ENCODE measurements at places on chromosomes 6 and 20.

DNA sequence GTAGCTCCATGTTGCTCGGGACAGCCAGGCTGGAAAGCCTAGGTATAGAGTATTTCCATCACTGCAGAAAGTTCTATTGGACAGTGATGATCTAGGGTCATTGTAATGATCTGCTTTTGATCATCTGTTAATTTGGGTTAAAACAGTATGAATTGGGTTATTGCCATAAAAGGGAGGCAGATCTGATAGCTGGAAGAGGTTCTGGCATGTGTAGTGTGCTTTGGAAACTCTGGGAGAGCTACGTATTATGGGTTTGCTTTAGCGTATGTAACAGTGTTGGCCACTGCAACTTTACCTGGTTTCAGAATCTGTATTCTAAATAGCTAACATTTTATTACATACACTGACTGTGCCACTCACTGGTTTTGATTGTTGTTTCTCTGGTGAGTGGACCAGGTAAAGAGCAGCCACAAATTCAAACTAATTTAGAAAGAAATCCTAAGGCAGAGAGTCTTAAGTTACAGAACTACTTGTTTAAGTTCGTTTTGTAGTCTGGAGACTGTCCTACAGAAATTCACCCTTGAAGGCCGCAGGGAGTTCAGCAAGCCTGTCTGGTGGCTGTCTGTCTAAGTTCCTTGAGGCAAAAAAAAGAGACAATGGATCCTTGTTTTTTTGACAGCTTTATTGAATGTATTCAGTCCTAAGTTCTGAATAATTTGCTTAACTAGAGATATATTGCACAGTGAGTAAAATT is 300.3 kb downstream of the PRL start:
- DNase-seq: no peak

- no peak for DNase-seq
These were observed 3.0 kb upstream of the GCM1 start for GRCh38 chr6:53151676-53152075.

- no peak for DNase-seq
These were observed 133.9 kb downstream of the MYLK4 start for GRCh38 chr6:2616811-2617210.

GRCh38 chr20:36818185-36818584 is 44.6 kb upstream of the DSN1 start:
- DNase-seq: no peak

DNA sequence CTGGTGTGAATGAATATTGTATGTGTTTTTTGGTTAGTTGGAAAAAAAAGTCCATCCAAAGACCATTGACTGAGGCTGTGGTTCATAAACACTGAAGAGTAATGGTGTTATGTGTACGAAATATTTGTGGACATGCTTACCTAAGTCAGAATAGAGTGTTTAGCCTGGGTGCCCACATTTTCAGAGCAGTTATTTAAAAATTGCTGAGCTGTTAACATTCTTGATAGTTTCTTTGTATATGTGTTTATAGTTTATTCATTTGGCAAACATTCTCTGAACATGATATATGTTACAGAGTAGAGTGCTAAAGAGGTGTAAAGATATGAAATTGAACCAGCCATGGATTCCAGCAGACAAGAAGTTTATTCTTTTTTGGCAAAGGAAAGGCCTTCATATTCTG is 20.6 kb downstream of the CDKAL1 start:
- DNase-seq: no peak

DNA sequence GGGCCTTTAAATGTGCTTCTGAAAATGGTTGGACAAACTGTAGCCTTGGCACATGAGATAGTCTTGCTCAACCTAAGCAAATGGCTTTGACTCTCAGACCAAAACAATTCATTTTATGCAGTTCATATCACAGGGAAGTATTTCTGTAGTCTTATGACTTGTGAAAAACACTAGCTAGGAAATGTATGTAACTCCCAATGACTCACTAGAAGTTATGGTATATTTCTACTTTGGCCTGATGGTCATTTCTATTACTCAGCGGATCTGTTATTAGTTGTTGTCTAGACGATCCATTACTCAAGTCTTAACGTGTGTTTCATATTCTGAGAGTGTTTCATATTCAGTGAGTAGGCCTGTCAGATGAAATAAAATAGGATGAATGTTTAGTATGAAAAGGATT is 1333.5 kb downstream of the KHDRBS2 start:
- no peak for DNase-seq

DNA sequence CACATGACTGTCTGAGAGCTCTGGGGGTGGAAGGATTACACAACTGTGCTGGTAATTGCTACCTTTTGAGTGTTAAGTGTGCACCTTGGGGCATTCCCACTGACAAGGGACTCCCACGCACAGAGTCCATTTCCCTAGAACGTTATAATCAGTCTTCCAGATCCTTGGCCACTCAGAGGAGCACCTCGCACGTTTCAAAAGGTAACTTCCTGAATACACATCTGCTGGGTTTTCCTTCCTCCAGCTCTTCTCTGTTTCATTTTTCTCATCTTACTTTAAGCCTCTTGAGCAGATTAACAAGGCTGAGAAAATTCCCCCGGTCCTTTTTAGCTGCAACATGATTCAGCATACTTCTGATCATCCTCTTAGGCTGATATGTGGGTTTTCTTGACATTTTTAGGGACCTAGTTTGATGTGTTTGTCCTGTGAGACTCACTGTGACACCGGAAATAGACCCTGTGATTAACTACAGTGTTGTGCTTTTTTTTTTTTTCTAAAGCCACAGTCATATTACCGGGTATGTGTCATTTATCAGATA is 98.4 kb upstream of the DUSP22 start:
- DNase-seq: no peak

GRCh38 chr6:126524811-126525326 is 185.0 kb downstream of the CENPW start:
- DNase-seq: no peak

DNA sequence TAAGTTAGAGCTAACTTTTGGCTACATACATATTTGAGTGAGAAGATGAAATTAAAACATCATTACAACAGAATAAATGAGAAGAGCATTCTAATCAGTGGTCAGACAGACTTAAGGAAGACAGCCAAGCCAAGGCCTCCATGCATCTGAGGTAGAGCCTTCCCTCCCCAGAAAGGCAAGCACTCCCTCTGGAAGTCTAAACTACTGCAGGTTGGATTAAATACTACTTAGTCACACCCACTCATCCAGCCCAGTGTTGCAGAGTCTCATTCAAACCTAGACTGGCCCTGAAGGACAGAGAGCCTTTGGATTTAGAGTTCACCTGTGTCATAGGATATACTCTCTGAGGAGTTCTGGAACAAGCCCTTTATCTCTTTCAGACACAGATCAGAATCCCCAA is 29.2 kb downstream of the TMX4 start:
- no peak for DNase-seq

- no peak for DNase-seq
These were observed 75.3 kb downstream of the SOBP start for GRCh38 chr6:107565165-107565723.

- DNase-seq: peak; percentile 42
These were observed 32.4 kb downstream of the PHACTR1 start for GRCh38 chr6:12748815-12749521.

DNA sequence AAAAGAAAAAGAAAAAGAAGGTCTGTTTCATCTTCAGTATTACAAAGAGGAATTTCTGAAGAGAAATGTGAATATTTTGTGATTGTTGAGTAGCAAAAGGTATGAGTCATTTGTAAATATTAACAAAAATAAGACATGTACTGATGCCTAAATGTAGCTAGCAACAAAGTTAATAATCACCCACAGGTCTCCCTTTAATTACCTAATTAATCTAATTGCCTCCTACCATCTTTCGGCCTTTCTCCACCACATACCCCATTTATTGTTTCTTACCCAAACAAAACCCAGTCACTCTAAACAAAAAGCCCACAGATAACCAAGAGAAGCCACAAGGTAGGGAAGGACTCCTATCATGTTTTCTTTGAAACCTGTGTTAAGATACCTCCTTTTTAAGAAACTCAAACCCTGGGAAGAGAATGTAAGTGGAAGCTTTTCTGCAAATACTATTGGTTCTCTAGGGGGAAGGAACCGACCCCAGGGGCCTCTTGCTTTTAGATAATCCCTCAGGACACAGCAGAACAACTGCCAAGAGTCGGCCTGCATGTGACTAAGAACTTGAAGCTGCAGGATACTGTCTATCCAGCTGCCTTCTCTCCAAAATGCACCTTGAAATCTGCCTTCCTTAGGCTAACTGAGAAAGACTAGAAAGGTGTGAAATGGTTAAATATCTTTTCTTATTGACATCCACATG is 16.1 kb upstream of the STK38 start:
- DNase-seq: no peak

DNA sequence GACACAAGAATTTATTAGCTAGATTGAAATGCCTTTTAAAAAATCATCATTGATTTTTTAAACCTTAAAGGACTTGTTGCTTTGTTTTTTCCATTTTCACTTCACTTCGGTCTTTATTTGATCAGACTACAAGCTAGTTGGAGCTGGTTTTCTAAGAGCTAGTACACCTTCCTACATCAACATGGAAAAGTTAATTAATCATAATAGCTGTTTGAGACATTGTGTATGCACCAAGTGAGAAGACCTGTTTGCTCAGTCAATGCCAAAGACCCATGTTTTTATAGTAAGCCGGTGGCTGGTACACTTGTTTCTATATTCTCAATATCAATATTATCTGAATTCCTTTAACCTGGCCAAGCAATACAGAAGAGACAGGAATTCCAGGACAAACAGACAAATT is 310.2 kb upstream of the SGK1 start:
- no peak for DNase-seq

DNA sequence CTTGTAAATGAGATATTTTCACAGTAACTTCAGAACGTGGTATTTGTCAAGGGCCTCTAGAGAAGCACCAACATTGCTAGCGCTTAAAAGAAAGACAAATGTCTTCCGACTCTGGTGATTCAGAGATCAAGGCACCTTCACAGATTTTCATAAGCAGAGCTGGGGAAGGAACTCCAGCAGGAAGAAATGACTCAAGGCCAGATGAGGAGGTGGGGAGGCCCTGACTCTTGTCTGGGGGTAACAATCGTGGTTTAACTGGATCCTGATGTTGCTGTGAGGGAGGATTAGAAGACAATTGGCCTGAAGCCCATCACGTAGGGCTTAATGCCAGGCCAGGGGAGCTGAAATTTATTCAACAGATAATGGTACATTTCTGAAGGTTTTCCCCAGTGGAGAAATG is 122.9 kb upstream of the QKI start:
- no peak for DNase-seq

- DNase-seq: no peak
These were observed 61.9 kb upstream of the AKIRIN2 start for GRCh38 chr6:87763901-87764300.

DNA sequence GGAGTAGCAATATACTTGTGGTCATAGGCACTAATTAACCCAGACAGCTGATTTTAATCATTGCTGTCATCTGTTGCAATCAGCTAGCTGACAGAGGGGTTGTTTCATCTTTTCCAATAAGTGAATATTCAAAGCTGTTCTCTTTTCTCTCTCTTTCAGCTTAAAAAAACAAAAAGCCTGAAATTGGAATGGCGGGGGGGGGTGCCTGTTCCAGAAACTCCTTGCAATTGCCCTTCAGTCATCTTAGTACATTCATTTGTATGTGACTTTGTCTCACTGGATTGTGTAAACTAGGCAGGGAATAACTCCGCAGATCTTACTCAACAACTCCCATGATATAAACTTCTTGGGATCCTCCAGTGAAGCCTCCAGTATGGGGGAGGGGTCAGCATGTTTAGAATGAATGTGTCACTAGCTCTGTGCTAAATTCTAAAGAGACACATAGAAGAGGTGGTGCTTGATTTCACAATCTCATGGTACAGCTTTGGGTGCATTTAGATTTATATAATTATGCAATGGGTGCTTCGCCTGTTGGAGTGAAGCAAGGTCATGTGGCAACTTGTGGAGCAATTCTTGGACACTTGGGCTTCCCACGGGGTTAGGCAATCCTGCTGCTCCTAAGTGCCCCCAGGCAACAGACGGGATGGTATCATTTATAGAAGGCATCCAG is 40.1 kb downstream of the SLC24A3 start:
- no peak for DNase-seq

DNA sequence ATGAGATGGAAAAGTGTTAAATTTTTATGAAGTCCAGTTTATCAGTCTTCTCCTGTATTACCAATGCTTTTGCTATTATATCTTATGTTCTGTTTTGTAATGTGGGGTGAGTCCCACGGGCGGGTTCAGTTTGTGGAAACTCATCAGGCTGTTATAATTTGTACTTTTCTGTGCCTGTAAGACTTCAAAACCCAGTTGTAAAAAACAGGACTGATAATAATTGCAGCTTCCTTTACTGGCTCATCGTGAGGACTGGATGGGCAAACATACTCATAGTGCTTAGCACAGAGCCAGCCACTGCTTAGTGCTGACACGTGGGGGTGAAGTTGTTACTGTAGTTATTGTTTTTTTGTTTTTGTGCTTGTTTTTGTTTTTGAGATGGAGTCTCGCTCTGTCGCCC is 45.6 kb downstream of the TGM2 start:
- no peak for DNase-seq

GRCh38 chr6:20433929-20434328 is 32.2 kb downstream of the E2F3 start:
- no peak for DNase-seq

GRCh38 chr6:10583509-10583901 is 62.4 kb downstream of the GCNT2 start:
- no peak for DNase-seq

DNA sequence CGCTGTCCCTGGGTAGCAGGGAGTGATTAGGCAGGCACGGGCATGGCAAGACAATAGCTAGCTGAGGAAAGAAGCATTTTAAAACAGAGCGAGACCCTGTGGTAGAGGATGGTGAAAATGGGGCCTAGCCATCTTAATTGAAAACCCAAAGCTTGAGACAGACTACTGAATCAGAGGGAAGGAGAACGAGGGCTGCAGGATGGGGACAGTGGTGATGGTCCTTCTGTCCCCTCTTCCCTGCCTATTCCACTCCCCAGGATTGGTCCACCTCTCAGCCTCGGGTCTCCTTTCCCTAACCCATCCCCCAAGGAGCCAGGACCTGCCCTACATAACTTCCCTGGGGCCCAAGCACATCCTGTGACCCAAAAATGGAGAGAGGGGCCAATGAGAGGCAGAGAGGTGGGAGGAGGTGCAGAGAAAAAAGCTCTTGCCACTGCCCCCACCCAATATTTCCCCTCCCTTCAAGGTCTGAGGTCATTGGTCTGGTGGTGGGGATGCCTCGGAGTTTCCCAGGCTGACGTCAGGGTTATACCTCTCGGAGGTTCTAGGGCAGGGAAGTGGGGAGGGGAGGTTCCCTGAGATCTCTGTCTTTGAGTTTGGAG is 884 bp upstream of the CUTA start:
- no peak for DNase-seq

- no peak for DNase-seq
These were observed 12.7 kb downstream of the HECA start for GRCh38 chr6:139147628-139148027.

- no peak for DNase-seq
These were observed 15.0 kb upstream of the MAP1LC3A start for GRCh38 chr20:34543463-34544056.

Data from NCI-H1092 (cell line).